Central memory CD4-positive, alpha-beta T cell (primary cell): ENCODE measurements at places on chromosomes 5 and 9.

DNA sequence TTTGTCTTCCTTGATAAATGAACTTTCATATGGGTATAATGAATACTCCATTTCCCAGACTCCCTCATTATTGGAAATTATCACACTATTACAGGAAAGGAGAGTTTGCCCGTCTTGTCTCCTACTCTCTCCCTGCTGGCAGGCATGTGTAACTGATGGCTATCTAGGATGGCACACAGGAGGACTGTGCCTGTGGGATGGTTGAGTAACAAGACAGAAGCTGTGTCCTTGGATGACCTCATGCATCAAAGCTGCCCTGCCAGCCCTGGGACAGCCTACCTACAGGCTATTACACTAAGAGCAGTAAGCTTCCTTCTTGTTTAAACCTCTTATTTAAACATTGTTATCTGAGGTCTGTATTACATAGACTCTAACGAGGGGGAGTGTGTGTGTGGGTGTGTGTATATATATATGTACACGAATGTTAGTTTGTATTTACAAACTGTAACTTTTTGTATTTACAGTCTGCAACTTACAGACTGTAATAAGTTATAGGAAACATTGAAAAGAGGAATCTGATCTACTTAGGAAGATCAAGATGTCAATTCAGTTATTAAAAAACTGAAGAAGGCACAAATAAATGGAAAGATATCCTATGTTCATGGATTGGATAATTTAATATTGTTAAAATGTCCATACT lies 247.6 kb upstream of the ACO1 start:
- DNase-seq, result no peak

- DNase-seq, result no peak
Observed at GRCh38 chr9:91303741-91304415, 57.8 kb downstream of the AUH start.

DNA sequence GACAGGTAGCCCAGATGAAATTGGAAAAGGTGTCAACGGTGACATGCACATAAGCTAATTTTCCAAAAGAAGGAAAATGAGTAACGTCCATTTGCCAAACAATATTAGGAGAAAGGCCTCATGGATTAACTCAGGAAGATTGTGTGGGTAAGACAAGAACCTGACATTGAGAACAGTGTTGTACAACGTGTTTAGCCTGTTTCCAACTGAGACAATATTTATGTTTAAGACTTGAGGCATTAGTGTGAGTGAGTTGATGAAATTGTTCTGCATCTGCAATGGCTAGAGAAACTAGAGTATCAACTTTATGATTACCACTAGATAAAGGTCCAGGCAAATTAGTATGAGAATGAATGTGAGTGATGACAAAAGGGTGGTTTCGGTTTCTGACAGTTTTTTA lies 191.3 kb upstream of the RAI14 start:
- DNase-seq, result no peak

DNA sequence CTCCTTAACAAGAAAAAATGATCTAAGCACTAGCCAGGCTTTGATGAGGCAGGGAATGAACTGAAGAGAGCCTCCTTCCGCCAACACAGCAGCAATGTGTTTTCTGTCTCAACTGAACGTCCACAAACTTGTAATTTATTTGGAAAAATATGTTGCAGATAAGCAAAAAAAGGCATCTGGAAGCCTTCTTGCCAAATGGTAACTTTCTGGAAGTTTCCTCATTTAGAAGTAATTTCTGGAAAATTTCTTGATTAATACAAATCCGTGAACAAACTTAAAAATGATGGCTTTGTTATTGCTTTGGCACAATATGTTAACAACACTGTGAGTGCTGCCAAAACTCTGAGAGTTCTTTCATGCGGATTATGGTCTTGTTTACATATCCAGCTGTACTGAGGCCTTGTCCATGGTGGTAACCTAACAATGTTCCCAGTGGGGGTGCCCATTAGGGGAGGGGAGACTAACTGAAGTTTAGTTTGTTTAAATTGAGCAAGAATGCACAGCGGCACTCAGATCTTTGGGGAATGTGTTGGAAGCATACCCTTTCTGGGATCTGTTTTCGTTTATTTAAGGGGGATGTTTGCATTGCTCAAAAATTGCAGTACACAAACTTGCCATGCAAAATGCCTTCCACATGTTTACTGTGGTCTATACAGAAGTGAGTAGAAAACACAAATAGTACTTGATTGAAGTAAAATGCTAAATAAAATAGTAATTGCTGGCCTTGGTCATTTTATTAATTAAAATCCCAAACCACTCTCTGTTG lies 334.7 kb downstream of the NR2F1-AS1 start:
- no peak for DNase-seq

- no peak for DNase-seq
Observed at GRCh38 chr5:142874540-142874939, 104.4 kb downstream of the ARHGAP26 start.

GRCh38 chr9:113580041-113580953 lies 116.8 kb downstream of the RGS3 start:
- DNase-seq, result peak; percentile 51

DNA sequence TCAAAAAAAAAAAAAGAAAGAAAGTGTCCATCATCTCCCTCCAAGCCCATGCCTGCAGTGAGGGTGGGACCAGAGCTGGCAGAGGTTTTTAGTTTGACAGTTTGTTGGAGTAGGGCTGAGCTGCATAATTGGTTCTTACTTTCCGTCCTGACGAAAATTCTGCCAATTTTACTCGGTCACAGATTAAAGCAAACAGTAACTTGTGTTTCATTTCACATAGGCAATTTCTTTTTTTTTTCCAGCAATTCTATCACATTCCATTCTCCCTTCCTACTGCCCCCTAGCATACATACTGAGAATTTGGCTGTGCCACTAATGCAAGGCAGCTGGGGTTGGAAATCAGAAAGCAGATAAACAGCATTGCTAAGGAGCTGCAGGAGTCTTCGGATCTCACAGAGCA lies 132.4 kb downstream of the FRMD3 start:
- no peak for DNase-seq
